AG10803 (cell line): ENCODE measurements at places on chromosomes 1 and 21.

- DNase-seq, result no peak
These were observed 310.0 kb downstream of the LMO4 start for GRCh38 chr1:87638636-87639035.

- no peak for DNase-seq
These were observed 5.6 kb downstream of the PDZK1IP1 start for GRCh38 chr1:47184090-47184821.

GRCh38 chr1:229167318-229167717, 103.6 kb upstream of the RAB4A start:
- DNase-seq, result no peak

- no peak for DNase-seq
These were observed 75.4 kb downstream of the LRRC53 start for GRCh38 chr1:74437035-74437434.

DNA sequence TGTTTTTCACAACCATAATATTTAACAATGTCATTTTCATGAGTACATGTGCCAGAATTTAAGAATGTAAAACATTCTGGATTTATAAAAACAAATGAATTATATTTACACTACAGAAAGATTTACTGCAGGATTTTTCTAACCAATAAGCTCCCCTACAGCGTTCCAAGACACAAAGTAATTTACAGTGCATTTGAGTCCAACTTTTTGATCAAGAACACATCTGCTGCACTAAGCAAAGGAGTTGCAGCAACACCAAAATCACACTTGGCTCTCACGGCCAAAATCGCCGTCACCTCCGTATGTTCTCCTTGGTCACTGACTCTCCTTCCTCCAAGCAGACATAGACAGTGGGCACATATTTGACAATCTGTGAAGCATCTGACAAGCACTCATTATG, 7.7 kb downstream of the VPS26C start:
- peak; percentile 59 for DNase-seq

DNA sequence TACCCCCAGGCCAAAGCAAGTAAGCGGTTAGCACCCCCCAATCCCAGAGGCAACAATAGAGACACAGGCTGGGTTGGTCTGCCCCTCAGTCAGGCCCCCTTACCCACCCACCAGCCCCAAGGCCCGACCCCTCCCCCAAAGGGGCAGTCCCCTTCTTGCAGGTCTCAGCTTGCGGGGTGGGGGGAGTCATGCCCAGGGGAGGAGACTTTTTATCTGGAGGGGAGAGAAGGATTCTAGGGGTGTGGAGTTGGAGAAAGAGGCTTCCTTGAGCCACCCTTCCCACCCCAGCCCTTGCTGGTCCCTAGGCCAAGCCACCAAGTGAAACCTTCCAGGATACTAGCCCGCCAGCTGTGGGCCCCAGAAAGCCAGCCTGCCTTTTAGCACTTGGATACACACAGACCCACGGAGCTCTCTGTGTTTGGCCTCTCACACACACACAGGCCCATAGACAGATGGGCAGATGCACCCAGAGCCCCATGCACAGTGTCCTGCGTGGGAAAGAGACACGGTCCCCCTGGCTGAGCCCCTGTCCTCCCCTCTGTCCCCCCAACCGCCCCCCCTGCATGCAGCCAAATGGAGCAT, 7.1 kb downstream of the TMEM54 start:
- DNase-seq, result no peak

DNA sequence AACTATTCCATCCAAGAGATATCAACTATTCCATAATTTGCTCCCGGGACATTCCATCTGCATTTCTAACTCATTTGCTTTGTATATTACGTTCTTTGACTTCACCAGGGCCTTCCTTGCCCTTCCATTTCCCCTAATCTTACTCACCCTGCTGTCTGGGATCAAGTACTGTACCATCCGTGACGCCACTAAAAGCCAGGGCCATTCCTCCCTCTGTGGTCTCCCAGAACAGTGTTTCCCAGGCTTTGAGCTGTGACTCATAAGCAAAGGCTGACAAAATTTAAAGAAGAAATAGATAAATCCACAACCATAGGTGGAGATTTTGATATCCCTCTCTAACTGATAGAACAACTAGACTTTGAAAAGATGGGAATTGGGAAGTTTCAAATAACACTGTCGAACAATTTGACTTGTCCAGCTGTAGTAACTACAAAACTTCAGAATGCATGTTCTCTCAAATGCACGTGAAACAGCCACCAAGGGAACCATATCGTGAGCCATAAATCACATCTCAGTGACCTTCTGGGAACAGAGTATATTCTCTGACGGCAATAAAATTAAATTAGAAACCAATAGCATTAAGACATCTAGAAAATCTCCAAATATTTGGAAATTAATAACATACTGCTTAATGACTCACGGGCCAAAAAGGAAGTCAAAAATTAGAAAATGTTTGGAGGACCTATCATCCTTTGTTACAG, 501.0 kb downstream of the SETD4 start:
- DNase-seq, result peak; percentile 95

DNA sequence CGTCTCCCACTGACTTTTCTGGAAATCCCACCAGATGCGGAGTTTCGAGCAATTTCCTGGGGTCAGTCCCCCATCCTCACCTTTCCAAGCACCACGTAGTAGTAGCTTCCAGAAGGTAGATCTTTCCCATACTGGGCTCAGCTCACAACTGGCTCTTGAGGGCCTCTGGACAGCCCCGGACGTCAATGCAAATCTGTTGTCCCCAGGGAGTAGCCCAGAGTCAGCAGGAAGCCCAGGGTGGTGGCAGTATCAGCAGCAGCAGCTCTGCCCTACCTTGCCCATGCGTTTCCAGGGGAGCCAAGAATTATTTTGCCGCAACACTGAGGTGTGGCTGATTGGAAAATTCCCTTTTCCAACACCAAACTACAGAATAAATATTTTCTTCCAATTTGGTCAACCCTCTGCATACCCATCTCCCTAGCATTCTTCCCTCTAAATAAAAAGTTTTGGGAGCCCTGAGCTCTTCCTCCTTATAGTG, 70.3 kb downstream of the CD46 start:
- DNase-seq, result no peak

DNA sequence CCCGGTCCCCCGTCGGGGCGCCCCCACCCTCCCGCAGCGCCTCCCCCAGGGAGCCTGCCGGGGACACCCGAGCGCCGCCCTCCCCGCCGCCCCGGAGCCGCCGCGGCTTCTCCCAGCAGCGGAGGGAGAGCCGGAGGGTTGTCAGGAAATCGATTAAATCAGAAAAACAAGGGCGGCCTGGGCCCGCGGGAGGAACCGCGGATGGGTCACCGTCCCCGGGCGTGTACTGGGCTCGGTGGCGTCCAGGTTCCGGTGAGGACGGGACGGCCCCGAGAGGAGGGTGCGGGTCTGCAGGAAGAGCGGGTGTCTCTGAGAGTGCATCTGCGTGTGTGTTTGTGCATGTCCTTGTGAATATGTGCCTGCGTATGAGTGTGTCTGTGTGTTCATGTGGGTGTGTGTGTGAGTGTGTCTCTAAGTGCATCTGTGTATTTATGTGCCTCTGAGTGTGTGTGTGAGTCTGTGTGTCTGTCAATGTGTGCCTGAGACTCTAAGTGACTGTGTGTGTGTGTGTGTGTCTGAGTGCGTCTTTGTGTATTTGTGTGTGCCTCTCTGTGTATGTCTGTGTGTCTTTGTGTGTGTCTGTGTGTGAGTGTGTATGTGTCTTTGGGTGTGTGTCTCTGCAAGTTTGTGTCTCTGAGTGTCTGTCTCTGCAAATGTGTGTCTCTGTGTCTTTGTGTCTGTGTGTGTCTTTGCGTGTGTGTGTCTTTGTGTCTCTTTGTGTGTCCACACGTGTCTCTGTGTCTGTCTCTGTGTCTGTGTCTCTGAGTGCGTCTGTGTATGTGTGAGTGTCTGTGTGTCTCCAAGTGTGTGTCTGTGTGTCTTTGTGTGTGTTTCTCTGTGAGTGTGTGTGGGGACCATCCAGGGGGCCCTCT, 1.1 kb downstream of the SPSB1 start:
- DNase-seq, result peak; percentile 50

- no peak for DNase-seq
These were observed 5.5 kb downstream of the LRRC42 start for GRCh38 chr1:53951697-53952096.

GRCh38 chr21:42779431-42779861, 99.9 kb downstream of the WDR4 start:
- no peak for DNase-seq

DNA sequence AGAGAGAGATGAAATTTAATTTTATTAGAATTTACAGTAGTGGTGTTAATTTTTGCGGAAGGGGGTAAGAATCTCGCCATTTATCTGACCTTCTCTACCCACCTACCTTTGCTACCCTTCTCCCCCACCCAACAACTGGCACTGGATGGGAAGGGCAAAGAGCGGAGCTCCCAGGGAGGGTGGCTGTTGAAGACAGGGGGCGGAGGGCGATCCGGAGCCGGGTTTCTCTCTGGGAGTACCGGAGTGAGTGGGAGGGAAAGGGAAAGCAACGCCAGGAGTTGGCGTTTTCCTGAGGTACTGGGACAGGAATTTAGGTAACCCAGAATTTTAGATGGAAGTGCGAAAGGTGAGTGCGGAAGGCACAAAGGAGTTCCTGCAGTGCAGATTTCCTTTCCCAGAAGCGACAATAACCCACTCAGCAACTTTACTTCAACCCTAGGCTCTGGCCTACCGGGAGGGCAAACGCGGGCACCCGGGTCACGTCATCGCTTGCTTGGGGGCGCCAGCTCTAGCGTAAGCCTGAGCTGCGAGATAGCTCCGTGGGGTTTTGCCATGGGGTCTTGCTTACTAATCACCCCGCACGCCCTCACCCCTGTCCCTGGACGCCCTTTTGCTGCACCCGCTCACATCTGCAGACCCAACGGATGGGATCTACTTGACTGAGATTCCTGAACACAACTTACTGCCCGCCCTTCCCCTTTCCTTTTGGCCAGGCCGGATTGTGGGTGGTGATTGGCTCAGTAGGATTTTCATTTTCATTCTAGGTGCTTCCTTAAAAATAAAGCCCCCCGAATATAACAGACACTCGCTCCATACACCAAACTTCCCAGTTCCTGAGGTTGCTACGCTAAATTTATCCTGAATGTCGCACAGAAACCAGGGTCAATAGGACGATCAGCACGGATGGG, 413.0 kb upstream of the ESRRG start:
- DNase-seq, result no peak

GRCh38 chr1:61013189-61013945, 69.0 kb upstream of the NFIA start:
- DNase-seq, result no peak

DNA sequence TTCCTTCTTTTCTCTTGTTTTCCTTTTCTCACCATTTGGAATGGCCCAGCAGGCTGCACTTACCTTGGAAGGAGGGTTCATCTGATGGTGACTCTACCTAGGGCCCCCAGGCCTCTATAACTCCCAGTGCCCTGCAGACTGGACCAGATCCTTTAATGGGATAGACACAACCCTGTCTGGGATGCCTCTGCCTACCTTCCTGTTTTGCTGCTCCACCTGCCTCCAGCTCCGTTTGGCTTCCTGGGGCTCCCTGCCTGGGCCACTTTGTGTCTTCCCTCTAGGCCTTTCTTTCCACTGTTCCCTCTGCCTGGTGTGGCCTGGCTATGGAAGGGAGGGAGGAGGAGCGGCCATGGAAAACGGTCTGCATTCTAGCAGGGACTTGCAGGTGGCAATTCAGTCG, 7.5 kb downstream of the PCSK9 start:
- DNase-seq, result no peak

DNA sequence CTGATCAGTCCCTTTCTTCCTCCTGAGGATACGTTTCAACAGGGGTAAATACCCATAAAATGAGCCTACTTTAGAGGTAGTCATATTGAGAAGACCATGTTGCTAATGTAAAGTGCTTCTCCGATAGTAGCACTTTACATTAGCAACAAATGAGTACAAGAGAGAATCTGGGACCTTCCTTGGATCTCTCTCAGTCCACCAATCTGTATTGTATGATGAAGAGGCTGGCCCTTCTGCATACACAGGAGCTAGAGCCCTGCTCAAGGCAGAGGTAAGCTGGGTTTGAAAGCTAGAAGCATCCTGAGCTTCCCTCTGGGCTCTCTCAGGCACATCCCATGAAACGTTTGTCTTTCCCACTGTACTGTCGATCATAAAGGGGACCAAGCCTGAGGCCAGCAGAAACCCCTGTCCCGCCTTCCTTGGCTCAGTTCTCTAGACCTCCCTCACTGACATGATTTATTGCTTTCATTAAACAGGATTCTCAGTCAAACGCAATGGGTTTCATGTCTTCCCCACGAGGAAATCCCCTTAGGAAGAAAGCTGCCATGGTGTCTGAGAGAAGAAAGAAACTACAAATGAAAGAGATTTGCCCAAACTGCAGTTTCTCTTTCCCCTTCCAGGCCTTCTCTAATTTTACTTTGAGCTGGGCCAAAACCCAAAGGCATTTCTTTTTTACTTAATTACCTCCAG, 62.8 kb upstream of the BCAR3 start:
- no peak for DNase-seq

GRCh38 chr1:187264995-187265602, 436.4 kb downstream of the PLA2G4A start:
- DNase-seq, result peak; percentile 52

GRCh38 chr21:45983981-45984551, 2.5 kb downstream of the COL6A1 start:
- peak; percentile 61 for DNase-seq

DNA sequence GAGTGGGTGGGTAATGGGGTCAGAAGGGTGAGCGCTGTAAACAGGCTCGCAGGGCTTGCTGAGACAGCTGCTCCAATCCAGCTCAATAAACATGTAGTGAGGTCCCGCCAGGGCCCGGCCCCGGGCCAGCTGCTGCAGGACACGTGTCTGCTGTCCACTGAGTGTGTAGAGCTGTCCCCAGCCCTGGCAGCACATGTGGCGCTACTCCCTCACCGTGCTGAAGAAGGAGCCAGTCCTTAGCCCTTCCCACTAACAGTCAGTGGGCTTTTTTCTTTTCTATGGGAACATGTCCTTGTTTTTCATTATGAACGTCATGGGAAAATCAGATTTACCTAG, 78.9 kb upstream of the C1orf174 start:
- no peak for DNase-seq

- DNase-seq, result peak; percentile 76
These were observed 33.7 kb upstream of the FBXO28 start for GRCh38 chr1:224080115-224080774.

DNA sequence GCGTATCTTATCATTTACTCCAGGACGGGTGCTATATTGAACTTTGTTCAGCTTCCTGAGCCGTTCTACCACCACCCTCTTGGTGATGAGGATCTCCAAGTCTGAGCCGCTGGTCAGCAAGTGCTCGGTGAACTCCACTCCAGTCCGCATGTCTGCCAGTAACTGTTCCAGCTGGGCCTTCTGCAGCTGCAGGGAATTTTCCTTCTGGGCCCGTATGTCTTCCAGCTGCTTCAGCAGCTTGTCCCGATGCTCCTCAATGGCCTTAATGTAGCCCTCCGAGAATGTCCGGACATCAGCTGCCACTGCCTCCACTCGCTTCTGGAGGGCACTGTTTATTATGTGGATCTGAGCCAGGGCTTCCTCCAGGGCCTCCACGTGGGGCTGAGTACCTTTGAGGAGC, 3.4 kb downstream of the TRIM45 start:
- DNase-seq, result no peak

GRCh38 chr1:22808186-22808675, 97.6 kb downstream of the EPHB2 start:
- DNase-seq, result peak; percentile 88

DNA sequence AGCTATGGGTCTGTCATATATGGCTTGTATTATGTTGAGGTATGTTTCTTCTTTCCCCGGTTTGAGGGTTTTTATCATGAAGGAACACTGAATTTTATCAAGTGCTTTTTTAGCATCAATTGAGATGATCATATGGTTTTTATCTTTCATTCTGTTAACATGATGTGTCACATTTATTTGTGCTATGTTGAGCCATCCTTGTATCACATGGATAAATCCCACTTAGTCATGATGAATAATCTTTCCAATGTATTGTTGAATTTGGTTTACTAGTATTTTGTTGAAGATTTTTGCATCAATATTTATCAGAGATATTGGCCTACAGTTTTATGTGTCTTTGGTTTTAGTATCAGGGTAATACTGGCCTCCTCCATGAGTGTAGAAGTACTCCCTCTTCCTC, 61.7 kb downstream of the GPR137B start:
- DNase-seq, result no peak
